ENCODE measurements at places on chromosomes 6 and 20.

- no peak for DNase-seq
Observed at GRCh38 chr20:5651746-5652145, 98.5 kb upstream of the SHLD1 start.

DNA sequence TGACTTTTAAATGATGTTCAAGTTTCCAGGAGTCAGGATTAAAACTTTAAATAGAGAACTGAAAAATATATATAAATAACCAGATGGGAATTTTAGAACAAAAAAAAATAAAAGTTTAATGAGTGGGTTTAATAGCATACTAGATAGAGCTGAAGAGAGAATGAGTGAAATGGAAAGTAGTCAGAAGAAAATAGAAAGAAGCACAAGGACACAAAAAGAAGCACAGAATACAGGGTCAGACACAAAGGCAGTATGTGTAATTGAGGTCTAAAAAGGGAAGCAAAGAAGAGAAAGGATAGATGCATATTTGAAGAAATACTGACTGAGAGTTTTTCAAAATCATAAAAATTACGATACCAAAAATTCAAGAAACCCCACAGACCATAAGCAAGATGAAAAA lies 159.8 kb upstream of the FERMT1 start:
- no peak for DNase-seq

DNA sequence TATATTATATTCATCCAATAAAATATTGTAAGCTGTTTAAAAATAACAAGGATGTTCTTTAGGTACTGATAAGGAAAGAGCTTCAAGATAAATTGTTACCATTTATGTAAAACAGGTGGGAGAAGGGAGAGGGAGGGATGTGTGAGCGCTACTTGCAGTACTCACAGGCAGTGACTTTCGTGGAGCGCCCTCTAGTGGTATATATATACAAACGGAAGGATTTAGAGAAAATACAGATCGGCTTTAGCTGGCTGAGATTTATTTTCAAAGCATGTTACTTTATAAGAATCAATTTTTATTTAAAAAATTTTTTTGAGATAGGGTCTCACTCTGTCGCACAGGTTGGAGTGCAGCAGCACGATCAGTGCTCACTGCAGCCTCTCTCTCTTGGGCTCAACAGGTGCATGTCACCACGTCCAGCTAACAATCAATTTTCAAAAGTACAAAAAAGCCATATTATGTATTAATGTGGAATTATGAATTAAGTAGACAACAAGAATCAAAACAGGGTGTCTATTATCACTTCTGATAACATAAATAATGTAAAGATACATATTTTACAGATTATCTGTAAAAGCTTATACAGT lies 3.3 kb upstream of the MOG start:
- DNase-seq, result no peak

- DNase-seq, result no peak
Observed at GRCh38 chr6:169988769-169989550, 237.5 kb downstream of the ERMARD start.

- DNase-seq, result no peak
Observed at GRCh38 chr6:107079429-107079828, 35.9 kb downstream of the BEND3 start.

GRCh38 chr6:152981989-152982903 lies 595 bp downstream of the FBXO5 start:
- peak; percentile 23 for DNase-seq

DNA sequence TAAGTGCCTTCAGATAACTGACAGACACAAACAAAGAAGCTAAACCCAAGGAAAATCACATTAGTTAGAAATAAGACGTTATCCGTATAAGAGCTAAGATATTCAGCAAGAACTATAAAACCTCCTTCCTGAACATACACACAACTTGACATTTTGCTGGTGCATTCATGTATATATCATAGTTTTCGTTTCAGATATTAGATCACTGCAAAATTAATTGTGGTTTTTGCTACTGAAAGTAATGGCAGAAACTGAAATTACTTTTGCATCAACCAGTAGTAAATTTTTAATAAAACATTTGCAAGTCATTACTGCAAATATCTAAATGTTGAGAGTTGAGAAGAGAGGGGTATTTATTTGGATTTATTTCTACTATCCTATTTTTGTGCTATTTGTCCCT lies 26.1 kb upstream of the KCNQ5 start:
- DNase-seq, result no peak

DNA sequence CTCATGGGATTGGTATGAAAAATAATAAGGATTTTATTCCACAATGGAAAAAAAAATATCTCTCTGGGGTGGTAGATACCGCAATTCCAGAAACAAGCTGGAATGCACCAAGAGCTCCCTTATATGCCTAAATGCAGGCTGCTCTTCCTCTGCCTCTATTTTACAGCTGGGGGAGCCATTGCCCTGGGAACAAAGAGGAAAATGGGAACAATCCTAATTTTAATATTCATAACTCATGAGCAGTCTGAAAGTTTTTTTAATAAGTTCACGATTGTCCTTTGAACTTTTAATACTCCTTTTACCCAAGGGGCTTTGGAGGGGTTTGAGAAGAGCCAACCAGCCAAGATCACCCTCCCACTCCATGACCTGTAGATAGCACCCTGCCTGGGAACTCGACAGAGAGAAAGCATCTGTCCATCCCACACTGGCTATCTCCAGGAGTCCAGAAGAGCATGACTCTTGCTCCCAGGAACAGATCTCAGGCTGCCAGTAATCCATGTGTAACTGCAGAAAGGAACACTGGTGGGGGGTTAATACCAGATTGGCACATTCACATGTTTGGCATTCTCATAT lies 74.7 kb downstream of the CD83 start:
- DNase-seq, result no peak

DNA sequence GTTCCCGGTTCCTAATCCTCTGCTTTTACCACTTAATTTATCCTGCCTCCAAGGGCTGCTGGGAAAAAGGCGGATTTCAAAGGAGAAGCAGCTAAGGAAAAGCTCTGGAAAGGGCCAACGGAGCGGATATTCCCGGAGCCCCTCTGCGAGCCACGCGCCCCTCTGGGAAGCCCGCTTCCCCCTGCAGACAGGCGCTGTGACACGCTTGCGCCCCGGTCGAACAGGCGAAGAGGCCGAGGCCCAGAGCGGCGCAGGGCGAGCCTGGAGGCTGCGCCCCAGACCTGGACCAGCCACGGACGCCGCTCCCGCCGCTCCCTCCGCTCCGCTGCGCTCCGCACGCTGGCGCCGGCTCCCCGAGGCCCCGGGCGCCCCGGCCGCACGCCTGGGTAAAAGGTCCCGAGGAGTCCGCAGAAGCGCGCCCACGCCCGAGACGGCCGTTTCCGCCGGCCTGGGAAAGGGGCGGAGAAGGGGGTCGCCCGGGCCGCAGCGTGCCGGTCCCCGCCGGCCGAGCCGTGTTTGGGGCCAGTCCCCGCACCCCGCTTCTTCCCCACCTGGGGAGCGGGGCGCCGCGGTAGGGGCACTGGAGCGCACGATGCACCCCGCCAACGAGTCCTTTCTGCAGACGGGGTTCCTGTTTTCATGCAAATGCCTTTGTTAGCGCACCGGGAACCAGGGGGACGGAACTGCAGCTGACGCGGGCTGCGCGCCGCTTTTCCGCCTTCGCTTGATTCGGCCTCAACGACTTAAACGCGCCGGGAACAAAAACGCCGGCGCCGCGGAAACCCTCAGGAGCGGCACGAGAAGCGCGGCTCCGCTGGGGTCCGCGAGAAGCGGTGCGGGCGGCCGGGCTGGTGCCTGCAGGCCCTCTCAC lies 91.9 kb upstream of the SIRPA start:
- peak; percentile 37 for DNase-seq

DNA sequence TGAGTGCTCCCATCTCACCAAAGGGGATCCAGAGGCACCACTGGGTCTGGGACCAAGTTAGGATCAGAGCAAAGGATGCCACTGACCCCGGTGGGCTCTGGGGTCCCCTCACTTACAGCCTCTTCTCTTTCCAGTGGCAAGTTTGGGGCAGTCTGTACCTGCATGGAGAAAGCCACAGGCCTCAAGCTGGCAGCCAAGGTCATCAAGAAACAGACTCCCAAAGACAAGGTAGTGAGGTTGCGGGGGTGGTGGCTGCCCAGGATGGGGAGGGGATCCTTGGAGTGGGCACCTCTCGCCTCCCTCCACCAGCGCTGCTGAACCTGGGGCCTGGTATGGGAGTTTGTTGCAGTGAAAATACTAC lies 4.9 kb downstream of the MYLK2 start:
- no peak for DNase-seq

GRCh38 chr6:37262446-37263026 lies 4.6 kb upstream of the TMEM217 start:
- DNase-seq, result no peak

DNA sequence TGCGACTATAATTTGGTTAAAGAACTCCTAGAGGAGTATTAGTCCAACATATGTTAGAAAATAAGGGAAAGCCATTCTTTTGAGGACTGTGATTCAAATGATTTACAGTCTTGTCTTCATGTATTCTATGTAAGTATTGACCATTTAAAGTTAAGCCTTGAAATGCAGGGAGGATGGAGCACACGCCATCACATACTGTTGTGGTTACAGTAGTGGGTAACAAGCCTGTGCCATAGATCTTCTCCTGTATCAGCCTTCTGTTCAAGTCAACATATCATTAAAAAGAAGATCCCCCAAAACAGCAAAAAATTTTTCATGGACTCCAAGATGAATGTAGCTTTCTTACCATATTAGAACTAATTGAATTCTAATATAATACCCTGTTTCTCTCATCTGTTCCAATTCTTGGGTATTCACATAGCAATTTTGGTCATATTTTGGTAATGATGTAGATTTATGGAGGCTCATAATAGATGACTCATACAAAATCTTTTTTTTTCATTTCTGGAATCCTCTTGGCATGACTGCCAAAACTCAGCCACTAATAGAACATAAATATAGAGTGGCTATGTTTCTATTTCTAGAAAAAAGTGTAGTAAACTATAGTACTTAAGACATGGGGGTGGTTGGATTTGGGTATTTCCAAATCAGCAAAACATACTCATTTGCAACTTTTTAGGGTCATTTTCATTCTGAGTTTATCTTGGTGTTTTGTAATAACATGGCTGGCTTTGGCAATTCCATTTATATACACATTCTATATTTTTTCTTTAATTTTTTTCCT lies 413.5 kb downstream of the BCKDHB start:
- no peak for DNase-seq

DNA sequence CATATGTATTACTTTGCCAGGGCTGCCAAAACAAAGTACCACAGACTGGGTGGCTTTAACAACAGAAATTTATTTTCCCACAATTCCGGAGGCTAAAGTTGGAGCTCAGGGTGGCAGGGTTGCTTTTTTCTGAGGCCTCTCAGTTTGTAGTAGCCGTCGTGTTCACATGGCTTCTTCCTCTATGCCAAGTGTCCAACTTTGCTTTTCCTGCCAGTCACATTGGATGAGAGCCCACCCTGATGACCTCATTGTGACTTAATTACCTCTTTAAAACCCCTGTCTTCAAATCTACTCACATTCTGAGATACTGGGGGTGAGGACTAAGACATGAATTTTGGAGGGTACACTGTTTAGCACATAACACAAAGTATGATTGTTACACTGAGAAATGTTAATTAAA lies 9.9 kb upstream of the ECT2L start:
- no peak for DNase-seq

DNA sequence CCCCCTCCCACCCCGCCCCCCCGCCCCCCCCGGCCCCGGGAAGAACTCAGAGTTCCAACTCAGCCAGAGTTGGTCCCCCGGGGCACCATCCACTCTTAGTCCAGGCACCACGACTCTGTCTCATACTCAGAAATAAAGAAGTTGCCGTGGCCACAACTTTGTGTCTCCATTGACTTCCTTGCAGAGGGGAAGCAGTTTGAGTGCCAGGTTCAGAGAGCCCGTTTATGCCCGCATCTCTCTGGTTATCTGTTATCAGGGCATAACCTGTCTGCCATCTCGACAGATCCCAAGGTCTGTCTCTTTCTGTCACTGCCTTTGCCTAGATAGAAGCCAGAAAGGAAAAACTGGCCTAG lies 605 bp downstream of the CDC5L start:
- DNase-seq, result no peak

DNA sequence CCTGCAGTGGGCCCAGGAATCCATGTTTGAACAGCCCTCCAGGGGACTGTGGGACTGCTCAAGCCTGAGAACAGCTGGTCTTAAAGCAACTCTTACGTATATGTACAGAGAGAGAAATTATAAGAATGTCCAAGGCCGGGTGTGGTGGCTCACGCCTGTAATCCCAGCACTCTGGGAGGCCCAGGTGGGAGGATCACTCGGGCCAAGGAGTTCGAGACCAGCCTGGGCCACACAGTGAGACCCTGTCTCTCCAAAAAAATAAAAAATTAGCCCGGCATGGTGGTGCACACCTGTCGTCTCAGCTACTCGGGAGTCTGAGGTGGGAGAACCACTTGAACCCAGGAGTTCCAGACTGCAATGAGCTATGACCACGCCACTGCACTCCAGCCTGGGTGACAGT lies 134.0 kb downstream of the DTNBP1 start:
- no peak for DNase-seq

GRCh38 chr20:18533491-18533890 lies 25.8 kb downstream of the SEC23B start:
- DNase-seq, result no peak

GRCh38 chr6:7785243-7786035 lies 59.5 kb downstream of the BMP6 start:
- no peak for DNase-seq

- DNase-seq, result no peak
Observed at GRCh38 chr6:25002326-25003091, 66.7 kb upstream of the RIPOR2 start.

Data from progenitor cell of endocrine pancreas (in vitro differentiated cells).